ENCODE measurements at places on chromosomes 6 and 20.
A peak's percentile ranks its signal among the peaks of the same experiment; 100 is the strongest.

DNA sequence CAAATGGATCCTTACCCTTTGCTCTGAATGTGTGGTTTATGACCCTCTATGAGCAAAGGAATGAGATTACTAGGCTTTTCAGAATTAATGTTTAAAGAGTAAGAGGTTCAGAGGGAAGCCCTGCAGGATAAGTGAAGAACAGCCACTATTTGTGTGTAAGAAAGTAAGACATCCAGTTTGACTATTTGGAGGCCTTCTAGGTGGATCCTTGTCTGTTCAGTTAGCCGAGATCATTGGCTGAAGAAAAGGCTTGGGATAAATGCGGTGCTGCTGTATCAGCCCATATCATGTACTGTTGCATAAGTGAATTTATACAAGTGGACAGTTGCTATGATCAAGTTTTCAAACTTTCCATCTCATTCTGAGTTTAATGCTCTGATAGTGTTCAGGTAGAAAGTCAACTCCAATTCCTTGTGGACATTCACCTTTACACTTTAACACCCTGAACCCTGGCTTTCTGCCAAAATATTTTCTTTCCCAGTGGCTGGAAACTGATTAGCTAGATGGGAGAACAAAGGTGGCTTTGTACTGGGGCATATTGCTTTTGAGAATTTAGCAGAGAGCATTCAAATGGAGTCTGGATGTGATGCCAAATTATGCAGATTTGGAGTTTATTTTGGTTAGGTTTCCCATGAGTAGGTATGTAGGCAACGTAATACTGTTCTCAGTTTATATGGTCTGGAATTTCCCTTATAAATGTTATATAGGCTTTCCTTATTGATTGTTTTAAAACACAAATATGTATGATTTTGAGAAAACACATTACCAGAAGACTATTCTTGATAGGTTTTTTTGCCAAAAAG is 15.0 kb downstream of the PARD6B start:
- DNase-seq, result no peak

DNA sequence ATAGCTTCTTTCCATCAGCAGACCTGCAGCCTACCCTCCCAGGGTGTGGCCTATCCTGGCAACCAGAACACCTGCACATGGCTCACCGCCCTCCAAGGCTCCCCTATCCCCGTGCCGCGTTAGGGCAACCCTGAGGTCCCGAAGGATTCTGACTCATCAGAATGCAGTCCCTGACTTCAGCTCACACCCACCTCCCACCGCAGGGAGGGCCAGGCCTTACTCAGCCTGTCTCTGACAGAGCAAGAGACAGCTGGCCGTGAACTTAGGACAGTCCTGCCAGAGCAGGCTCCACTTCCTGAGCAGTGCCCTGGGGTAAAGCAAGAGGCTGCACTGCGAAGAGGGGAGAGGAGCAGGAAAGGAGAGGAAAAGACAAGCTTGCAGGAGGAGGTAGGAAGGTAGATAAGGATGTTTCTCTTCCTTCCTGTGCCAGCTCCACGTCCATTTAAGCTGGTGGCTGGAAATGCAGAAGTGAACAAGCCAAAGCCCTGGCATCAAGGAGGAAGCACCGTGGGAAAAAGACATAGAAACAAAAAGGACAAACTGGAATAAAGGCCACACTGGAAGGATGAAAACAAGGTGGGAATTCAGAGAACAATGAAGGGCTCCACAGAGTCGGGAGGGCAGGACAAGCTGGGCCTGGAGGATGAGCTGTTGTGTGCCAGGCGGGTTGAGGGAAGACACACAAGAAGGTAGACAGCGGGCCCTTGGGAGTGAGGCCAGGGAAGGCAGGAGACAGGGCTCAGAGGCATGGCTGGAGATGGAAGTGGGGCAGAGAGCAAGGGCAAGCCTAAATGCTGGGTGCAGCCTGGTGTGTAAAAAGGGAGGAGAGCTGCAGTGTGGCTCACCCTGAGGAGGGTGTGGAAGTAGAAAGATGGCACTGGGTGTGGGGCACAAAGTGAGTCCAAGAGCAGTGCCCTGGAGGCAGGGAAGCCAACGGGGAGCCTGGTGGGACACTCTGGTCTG is 102.7 kb downstream of the SLC23A2 start:
- peak; percentile 68 for DNase-seq

DNA sequence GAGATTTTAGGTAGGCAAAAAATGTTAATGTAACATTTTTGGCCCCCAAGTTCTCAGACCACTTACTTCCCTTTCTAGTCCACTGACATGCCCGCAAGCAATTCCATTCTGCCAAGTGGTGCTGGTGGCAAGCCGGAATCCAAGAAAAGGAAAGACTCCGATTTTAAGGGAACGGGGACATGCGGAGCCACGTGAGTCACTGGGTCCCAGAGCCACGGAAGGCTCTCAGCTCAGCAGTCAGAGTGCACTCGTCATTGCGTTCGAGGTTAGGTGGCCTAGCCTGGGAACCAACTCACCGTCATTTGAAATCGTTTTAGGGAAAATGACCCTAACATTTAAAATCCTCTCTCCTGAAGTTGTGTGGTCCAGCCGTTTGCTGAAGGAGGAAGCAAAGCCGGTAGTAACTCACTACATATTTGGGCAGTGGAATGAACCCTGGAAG is 711 bp upstream of the SIRT5 start:
- peak; percentile 46 for DNase-seq

DNA sequence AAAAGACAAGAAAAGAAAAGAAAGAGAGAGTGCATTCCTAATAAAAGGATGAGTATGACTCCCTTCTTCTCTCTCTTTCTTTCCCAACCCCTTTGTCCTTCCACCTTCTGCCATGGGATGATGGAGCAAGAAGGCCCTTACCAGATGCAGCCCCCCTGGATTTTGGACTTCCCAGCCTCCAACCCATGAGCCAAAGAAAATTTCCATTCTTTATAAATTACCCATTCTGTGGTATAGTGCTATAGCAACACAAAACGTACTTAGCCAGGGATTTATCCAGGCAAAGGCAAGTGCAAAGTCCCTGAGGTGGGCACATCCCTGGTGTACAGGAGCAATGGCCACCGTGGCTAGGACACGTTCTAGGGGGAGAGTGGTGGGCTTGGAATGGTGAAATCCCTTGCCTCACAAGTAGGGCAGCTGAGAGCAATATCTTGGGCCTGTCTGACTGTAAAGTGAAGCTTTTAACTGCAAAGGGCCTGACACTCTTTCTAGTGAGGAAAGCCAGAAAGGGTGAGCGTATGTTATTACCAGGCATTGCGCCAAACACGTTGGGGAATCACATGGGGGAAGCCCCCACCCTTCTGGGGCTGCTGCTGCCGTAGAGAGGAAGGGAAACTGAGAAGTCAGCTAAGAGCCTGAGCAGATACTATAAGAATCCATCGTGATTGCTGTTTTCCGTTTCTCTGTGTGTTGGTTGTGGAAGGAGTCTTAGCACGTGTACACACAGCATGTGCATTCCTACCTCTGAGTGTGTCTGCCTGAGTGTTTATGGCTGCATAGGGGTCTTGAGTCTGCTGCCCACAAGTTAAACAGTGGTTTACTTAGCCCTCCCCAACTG is 50.7 kb upstream of the SIRPA start:
- DNase-seq, result peak; percentile 42

DNA sequence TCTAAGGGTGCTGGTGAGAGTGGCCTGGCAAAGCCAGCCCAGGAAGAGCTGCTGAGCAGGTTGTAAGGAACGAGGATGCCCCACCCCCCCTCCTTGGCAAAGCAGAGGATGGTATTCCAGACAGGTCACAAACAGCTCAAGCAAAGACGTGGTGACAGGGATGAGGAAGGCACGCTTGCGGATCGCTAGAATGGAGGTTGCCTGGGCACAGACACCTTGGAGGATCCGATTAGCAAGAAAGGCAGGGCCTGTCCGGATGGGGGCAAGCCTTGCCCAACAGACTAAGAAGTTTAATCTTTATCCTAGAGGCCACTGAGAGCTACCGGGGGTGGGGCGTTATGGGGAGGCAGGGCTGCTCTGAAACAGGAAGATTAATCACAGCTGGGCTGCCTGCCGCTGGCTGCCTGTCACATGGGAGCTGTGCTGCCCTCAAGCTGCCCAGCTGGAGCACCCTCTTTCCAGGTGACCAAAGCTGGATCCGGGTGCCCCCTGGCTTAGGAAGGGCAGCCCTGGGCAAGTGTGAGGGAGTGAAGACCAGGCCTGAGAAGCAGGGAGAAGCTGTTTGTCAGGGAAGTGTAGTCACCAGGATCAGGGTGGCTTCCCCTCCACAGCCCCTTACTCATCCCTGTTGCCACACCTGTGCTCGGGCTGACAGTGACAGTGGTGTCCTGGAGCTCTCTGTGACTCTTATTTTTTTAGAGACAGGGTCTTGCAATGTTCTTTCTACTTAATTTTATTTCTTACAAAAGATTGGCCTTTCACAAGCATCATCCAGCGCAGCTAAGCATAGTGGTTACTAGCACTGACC is 9.1 kb upstream of the MAPK13 start:
- peak; percentile 70 for DNase-seq

DNA sequence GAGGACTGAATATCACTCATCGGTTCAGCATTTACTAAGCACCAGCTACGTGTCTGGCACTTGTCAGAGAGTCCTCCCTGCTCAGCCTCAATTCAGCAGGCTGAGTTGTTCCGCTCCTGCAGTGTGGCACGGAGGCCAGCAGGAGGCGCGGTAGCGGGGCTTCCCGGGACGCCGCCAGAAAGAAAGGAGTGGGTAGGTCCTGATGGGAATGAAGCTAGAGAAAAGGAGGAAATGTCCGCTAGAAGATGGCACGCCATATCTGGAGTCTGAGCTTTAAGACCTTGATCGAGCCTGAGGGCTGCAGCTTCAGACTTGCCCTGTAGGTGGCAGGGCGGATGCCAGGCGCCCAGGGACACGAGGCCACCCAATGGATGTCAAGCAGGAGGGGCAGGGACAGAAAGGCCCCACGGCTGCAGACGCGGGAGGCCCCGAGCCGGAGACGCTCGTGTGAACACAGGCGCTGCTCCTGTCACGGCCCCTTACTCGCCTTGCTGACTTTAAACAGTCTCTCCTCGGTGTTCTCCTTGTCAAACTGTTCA is 18.7 kb downstream of the SERPINB6 start:
- peak; percentile 86 for DNase-seq

- no peak for DNase-seq
Observed at GRCh38 chr6:29598172-29598747, 13.3 kb downstream of the OR2H2 start.

DNA sequence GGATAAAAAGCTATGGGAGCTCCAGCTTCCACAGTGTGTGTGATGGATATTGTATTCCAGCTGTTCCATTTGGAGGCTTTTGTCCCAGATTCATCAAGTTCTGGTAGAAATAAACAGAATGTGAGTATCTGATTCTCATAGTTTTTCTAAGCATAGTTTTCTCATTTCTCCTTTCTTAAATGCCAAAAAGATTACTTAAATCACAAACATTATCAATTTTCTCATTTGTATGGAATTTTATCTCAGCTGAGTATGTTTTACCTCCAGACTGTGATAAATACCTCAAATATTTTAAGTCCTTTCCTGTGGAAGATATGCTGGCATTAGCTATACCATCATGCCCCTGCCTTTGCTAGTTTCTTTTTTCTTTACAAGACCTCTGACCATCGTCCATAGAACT is 767.3 kb downstream of the TFAP2A start:
- DNase-seq, result no peak

- DNase-seq, result no peak
Observed at GRCh38 chr6:125149256-125150144, 4.1 kb upstream of the TPD52L1 start.

DNA sequence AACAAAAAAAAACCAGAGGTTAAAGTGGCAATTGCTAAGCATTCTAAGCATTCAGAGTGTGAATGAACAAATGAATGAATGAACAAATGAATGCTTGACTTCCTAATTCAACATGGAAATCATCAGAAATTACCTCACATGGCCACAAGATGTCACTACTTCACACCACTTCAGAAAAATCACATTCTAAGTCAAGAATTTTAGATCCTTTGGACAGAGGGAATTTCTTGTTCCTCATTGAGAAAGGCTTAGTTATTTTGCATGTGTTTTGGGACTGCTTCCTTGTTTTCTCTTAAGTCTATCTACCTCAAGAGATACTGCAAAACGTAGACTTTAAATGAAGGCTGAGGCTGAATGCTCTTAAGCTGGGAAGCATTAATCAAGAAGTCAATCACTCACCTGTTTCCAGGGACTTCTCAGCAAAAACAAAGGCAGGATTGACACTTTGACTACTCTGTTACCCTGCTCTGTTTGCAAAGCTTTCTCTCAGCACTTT is 120.2 kb downstream of the MBOAT1 start:
- DNase-seq, result no peak

- DNase-seq, result no peak
Observed at GRCh38 chr6:119077643-119078375, 655 bp downstream of the FAM184A start.

GRCh38 chr6:84392261-84392660 is 164.8 kb upstream of the CEP162 start:
- no peak for DNase-seq

DNA sequence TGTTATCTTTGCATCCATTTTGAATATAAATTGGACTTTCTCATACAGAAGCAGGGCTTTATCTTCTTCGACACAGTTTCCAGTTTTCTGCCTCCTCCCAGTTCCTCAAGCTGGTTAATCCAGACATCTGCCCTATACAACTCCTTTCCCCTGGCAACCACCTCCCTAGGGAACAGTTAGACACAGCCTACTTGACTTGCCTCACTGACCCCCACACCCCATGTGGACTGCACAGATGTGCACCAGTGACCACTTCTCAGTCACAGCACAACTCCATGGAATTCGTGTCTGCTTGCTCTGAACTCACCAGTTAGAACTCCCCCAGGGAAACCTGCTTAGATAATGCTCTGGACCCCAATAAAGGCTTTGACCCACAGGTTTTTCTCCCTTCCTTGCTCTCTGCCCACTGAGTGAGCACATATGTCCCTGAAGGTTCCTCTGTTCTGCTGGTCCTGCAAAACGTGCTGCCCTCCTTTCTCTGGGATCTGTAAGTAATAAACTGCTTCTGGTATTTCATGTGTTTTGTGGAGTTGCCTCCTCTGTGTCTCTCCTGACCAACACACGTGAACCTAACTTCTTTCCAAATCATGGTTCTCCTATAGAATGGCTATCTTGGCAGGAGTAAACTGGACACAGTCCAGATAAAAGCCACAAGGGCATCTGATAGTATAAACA is 351.2 kb downstream of the CD83 start:
- DNase-seq, result no peak

- DNase-seq, result no peak
Observed at GRCh38 chr20:48957053-48957481, 35.6 kb downstream of the ARFGEF2 start.

DNA sequence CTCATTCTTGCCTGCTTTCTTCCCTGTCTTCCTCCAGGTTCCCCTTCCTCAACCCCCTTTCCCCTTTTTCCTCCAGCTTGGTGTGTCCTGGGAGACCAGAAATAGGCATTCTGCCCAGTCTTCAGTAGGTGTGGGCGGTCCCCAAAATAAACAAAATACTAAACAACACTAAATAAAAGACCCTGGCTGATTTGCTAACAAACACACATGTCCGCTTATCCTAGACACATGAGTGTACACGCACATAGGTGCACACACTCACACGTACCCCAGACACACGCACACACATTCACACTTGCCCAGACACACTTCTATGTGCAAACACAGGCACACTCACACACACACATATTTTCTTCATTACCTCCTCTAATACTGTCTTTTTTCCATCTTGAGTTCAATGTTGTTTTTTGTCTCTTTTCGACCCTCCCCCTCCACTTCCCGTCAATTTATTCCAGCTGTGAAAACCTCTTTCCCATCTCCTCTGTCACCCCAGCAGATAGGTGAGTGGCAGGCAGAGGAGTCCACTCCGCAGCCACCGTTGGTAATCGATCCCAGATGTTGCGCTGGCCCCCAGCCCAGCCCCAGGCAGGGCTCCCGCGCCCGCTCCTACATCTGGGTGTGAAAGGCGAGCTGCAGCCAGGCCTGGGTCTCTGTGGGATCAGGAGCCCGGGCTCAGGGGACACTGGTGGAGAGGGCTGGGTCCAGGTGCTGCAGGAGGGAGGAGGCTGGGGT is 56.9 kb upstream of the FOXP4 start:
- DNase-seq, result peak; percentile 56

GRCh38 chr6:43639984-43640800 is 4.6 kb downstream of the MAD2L1BP start:
- DNase-seq, result no peak

All from psoas muscle (tissue), 8 donors.